Endodermal cell (in vitro differentiated cells): ENCODE measurements at places on chromosomes 1 and 21. TPM values are rescaled to one million over a fixed set of nuclear protein-coding genes. Genes with fewer than 3 reads are reported as not detected.
A peak's percentile ranks its signal among the peaks of the same experiment; 100 is the strongest.

Gene PDZK1
- 39.0 and 47.2 TPM in 2 replicates for total RNA-seq

Gene CDC73
- 52.8 to 60.0 TPM (median 53.0 TPM) in 3 replicates for total RNA-seq

Gene ARHGAP29
- 32.3 and 38.9 TPM in 2 replicates for total RNA-seq

Gene GJA4
- total RNA-seq, result 6.9 and 9.0 TPM in 2 replicates

Gene CR2
- total RNA-seq, result 2.1 to 2.3 TPM (median 2.1 TPM) in 3 replicates

Gene GJA9
- not detected in 3 replicates for total RNA-seq

Gene GJB4
- total RNA-seq, result 0.16 to 0.46 TPM (median 0.25 TPM) in 3 replicates

Gene EPHA2
- total RNA-seq, result 56.5 to 57.8 TPM (median 57.2 TPM) in 3 replicates

Gene ODF2L
- 55.6 and 77.6 TPM in 2 replicates for total RNA-seq

- peaks cover 3% of the 10 kb centered on the region for H3K4me1 ChIP-seq
- H3K36me3 ChIP-seq, result no peaks in the 10 kb centered on the region
- no peak overlapping the region for H3K27ac ChIP-seq
- no peak overlapping the region for H3K4me3 ChIP-seq
- no peaks in the 10 kb centered on the region for H3K27me3 ChIP-seq
Observed at GRCh38 chr1:226762988-226763904, 24.2 kb upstream of the ITPKB start.

- H3K27me3 ChIP-seq, result no peaks in the 10 kb centered on the region
- peaks cover 13% of the 10 kb centered on the region for H3K4me1 ChIP-seq
- no peaks in the 10 kb centered on the region for H3K36me3 ChIP-seq
- DNase-seq, result peak; percentile 65
- H3K27ac ChIP-seq, result no peak overlapping the region
- H3K4me3 ChIP-seq, result no peak overlapping the region
Observed at GRCh38 chr1:8077120-8077573, 51.0 kb upstream of the ERRFI1 start.

DNA sequence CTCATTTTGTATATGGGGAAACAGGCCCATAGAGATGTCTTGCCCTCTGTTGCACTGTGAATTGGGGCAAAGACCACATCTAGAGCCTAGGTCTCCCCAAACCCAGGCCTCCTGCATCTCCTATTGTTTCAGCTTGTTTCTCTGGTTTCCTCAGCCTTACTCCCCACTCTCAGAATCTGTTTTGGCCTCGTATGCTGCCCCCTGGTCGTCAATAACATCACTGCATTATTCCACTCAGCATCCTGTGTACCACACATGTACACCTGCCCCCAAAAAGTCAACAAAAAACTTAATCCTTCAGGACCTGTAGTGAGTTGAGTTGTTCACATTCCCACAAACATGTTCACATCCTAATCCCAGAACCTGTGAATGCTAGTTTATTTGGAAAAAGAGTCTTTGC lies 184.8 kb downstream of the BRINP2 start:
- no peak overlapping the region for H3K4me3 ChIP-seq
- no peak overlapping the region for H3K27ac ChIP-seq
- H3K27me3 ChIP-seq, result peaks cover 45% of the 10 kb centered on the region
- DNase-seq, result peak; percentile 70
- no peaks in the 10 kb centered on the region for H3K36me3 ChIP-seq

- no peak overlapping the region for H3K4me3 ChIP-seq
- no peak for DNase-seq
- peaks cover 88% of the 10 kb centered on the region for H3K36me3 ChIP-seq
- no peak overlapping the region for H3K27ac ChIP-seq
- no peaks in the 10 kb centered on the region for H3K4me1 ChIP-seq
Observed at GRCh38 chr1:46284058-46284457, 19.4 kb downstream of the LRRC41 start.

GRCh38 chr1:46408356-46409062 lies 14.4 kb downstream of the FAAH start:
- peaks cover 3% of the 10 kb centered on the region for H3K4me1 ChIP-seq
- DNase-seq, result no peak
- H3K27me3 ChIP-seq, result peaks cover 30% of the 10 kb centered on the region
- no peak overlapping the region for H3K27ac ChIP-seq

- no peaks in the 10 kb centered on the region for H3K36me3 ChIP-seq
- no peaks in the 10 kb centered on the region for H3K27me3 ChIP-seq
- H3K4me3 ChIP-seq, result no peak overlapping the region
- DNase-seq, result no peak
- H3K27ac ChIP-seq, result no peak overlapping the region
- H3K4me1 ChIP-seq, result peaks cover 5% of the 10 kb centered on the region
Observed at GRCh38 chr1:14939527-14940284, 213.8 kb upstream of the TMEM51 start.

DNA sequence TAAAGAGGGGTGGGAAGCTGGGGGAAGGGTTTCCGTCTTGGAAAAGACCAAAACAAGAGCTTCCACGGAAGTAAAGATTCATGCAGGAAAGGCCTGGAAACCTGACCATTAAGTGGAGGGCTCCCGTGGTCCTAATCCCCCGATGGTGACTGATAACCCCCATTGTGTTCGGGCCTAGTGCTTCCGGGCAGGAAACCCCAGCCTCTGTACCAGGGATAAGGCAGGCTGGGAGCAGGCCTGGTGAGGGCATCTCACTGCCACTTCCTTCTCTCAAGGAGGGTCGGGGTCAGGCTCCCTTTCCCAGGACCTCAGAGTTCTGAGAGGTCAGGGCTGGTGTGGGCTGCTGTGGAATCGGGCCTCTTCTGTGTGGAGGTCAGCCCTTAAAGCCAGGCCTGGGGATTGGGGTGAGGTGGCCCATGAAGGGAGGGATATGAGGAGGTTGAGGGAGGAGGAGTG lies 136.9 kb downstream of the CDC7 start:
- no peaks in the 10 kb centered on the region for H3K4me1 ChIP-seq
- H3K36me3 ChIP-seq, result no peaks in the 10 kb centered on the region
- no peak overlapping the region for H3K4me3 ChIP-seq
- no peak for DNase-seq
- no peaks in the 10 kb centered on the region for H3K27me3 ChIP-seq

DNA sequence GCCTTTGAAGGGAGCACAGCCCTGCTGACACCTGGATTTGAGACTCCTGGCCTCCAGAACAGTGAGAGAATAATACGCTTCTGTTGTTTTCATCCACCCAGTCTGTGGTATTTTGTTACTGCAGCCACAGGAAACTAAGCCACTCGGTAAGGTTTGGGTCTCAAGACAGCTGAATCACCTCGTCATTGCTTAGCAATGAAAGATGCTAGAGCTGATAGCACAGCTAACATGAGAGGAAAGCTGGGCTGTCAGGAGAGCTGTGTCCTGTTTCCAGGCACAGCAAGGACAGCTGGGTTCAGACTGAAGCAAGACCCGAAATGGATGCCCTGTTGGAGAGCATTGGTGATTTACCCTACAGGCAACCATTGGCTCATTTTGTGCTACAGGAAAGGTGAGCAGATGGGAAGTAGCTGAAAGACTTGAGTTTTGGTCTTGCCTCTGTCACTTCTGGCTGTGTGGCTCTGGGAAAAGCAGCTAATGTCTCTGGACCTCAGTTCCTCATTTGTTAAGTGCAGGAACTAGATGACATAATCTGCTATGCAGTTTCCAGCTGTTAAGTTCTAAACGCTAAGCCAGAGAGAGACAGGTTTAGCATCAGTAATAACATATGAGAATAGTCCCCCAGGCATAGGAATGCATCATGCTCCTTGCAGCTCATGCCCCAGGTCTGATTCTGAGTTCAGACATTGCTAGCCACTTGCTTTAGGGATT lies 58.0 kb downstream of the CLIC6 start:
- no peaks in the 10 kb centered on the region for H3K27me3 ChIP-seq
- H3K27ac ChIP-seq, result no peak overlapping the region
- H3K4me1 ChIP-seq, result peaks cover 5% of the 10 kb centered on the region
- no peaks in the 10 kb centered on the region for H3K36me3 ChIP-seq
- DNase-seq, result no peak

- peak overlapping the region; percentile 98 for H3K4me3 ChIP-seq
- no peaks in the 10 kb centered on the region for H3K4me1 ChIP-seq
- no peak for DNase-seq
- H3K27me3 ChIP-seq, result no peaks in the 10 kb centered on the region
- H3K36me3 ChIP-seq, result peaks cover 4% of the 10 kb centered on the region
- peak overlapping the region; percentile 88 for H3K27ac ChIP-seq
Observed at GRCh38 chr1:86704972-86705664, 742 bp downstream of the SH3GLB1 start.

- no peak overlapping the region for H3K27ac ChIP-seq
- no peaks in the 10 kb centered on the region for H3K27me3 ChIP-seq
- no peak for DNase-seq
- no peak overlapping the region for H3K4me3 ChIP-seq
- H3K36me3 ChIP-seq, result no peaks in the 10 kb centered on the region
- no peaks in the 10 kb centered on the region for H3K4me1 ChIP-seq
Observed at GRCh38 chr1:8970870-8971337, 25.2 kb downstream of the CA6 start.

DNA sequence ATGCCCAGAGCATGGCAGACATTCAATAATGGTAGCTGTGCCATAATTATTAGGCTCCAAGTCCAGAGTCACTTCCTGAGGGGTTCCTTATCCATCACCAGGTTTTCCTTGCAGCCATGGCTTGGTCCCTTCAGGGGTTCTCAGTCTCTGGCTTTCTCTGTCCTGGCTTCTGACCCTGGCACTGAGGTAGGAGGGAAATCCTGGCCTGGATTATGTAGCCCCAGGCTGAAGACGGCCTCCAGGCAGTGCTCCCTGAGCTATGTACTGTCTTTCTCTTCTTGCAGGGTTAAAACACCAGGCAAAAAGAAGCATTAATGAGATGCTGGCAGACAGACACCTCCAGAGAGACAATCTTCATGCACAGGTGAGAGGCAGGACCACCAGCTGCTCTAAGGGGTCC lies 9.5 kb upstream of the PADI3 start:
- no peaks in the 10 kb centered on the region for H3K4me1 ChIP-seq
- H3K27ac ChIP-seq, result no peak overlapping the region
- no peak overlapping the region for H3K4me3 ChIP-seq
- no peaks in the 10 kb centered on the region for H3K36me3 ChIP-seq
- no peaks in the 10 kb centered on the region for H3K27me3 ChIP-seq
- peak; percentile 94 for DNase-seq

DNA sequence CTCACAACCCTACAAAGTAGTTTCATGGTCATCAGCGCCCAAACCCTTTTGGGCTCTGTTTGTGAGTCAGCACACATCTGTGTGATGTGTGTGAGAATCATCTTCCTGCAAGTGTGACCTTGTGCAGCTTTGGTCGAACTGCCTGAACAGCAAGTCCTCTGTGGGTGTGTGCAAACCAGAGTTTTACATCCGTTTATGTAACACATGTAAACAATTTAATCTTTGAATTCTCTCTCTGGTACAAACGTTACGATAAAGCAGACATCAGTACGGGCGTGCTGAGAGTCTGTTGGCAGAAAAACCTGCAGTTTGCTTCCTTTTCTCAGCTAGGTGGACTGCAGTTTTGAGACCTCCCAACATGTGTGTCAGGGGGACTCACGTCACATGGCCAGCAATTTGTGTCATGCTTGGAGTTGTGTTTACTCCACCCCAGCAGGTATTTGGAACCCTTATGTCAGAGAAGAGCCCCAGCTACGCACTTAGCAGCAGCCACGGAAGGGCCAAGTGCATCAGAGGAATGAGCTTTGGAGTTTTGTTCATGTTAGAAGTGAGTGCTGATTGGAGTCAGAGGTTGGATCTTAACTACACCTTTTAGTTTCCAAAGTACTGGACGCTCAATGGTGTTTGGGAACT lies 230.8 kb downstream of the PAPPA2 start:
- no peak for DNase-seq
- H3K4me3 ChIP-seq, result no peak overlapping the region
- H3K36me3 ChIP-seq, result no peaks in the 10 kb centered on the region
- no peak overlapping the region for H3K27ac ChIP-seq
- no peaks in the 10 kb centered on the region for H3K27me3 ChIP-seq
- no peaks in the 10 kb centered on the region for H3K4me1 ChIP-seq

DNA sequence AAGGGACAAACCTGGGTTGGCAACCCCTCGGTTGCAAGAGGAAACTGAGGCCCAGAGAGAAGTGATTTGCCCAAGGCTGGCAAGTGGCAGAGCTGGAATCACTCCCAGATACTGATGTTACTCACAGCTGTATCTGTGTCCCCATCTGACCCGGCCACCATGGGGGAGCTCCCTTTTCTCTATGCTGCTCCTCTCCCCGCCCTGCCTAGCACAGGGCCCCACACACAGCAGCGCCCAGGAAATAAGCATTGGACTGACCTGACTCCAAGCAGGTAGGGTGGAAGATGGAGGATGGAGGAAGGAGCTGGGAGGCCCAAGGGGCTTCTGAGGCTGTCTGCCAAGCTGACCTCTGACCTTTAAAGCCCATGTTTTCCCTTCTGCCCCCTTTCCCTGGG lies 3.0 kb upstream of the FBLIM1 start:
- H3K27me3 ChIP-seq, result no peaks in the 10 kb centered on the region
- no peak for DNase-seq
- H3K27ac ChIP-seq, result no peak overlapping the region

GRCh38 chr1:150513351-150513791 lies 2.2 kb upstream of the FALEC start:
- no peaks in the 10 kb centered on the region for H3K4me1 ChIP-seq
- no peak for DNase-seq
- no peak overlapping the region for H3K27ac ChIP-seq

DNA sequence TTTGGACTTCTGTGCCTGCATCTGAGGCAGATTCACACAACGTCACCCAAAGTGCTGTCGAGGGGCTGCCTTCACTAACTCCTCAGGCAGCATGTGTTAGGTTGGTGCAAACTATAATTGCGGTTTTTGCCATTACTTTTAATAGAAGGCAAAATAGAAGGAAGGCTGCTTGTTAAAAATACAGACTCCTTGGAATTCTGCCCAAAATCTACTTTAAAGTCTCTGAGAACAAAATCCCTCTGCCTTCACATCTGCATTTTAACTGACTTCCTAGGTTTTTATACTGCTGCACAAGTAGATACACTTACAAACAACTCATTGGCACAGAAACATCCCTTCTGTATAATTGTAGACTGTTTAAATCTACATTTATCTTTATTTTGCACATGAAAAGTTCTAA lies 41.3 kb upstream of the SLC19A2 start:
- H3K27ac ChIP-seq, result no peak overlapping the region
- H3K36me3 ChIP-seq, result no peaks in the 10 kb centered on the region
- H3K4me1 ChIP-seq, result peaks cover 9% of the 10 kb centered on the region
- no peak for DNase-seq
- no peaks in the 10 kb centered on the region for H3K27me3 ChIP-seq

DNA sequence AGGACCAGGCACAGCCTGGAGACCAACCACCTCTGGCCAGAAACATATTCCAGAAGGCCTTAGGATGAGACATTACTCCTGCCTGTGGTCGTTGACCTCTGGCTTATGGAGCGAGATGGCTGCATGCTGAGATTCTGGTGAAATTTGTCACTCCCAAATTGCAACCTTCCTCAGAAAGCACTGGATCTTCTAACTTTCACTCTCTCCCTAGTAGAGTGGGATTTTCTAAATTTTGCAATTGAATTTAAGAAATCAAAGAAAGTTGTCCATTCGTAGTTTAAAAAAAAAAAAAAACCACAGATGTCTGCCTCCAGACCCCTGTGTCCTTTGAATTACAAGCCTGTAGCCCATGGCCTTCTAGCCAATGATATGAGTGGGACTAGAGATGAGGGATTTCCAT lies 28.6 kb upstream of the IL10 start:
- no peak overlapping the region for H3K27ac ChIP-seq
- H3K4me3 ChIP-seq, result no peak overlapping the region
- H3K4me1 ChIP-seq, result no peaks in the 10 kb centered on the region
